SIG-M5 (cell line): ENCODE measurements at places on chromosomes 1 and 21.

- no peak for DNase-seq
Measured at GRCh38 chr1:227131193-227131592, 187.1 kb downstream of the CDC42BPA start.

DNA sequence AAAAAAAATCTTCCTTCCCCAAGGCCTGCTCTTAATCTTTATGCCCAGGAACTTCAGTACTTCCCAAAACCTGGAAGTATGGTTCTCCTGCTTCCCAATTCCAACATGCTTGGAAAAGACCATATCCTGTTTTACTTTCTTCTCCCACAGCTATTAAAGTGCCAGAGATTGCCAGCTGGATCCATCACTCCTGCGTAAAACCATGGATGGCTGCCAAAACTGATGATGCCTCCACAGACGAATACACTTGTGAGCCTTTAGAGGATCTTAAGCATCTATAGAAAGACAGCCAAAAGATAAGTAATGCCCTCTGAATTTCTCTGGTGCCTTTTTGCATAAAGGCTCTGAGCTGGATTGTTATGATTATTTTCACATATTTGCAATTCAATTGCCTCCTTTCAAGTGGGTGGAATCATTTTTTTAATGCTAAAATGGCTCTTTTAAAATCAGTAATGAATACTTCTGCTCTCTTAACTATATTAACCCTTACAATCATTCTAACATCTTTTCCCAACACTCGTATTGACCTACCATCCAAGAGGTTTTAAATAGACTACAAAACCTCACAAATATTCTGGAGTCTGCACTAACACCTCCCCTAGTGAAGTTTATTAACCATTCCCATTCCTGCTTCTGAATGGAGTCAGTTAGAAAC lies 1807.8 kb downstream of the BRINP3 start:
- no peak for DNase-seq

DNA sequence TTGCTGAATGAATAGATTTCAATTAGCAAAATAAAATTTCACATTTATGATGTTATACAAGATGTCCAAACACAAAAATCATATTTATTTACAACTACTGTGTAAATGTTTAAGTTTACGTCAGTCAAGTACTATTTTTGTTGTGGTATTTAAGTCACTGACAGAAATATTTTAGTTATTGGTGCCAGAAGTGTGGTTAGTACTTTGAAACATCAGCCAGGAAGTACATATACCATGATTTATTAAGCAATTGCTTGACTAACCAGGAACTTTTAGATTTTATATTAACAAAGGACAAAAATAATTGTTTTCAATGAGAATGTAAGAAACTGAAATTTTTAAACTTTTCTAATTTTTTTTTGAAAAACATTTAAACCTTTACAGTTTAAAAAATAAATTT lies 2.4 kb upstream of the FCRL4 start:
- DNase-seq = no peak

DNA sequence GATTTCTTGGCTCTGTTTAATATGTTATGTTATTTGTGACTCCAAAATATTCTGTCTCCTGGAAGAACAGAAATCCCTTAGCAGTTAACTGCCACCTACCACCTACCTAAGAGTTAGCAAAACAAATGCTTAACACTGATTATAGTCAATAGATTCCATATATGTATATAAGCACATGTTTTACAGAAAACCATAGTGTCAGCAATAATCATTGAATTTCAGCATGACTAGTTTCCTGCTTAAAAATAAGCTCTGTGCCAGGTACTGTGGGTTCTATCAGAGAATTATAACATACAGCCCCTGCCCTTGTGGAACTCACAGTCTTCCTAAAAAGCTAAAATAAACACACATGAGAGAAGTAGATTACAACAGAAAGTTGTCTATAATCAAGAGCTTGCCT lies 561.9 kb upstream of the CAMK1G start:
- DNase-seq = no peak
